ENCODE measurements at places on chromosomes 12 and 14.

GRCh38 chr14:70093156-70093555, 95.6 kb downstream of the SLC8A3 start:
- no peak for DNase-seq

GRCh38 chr14:64960762-64961276, 11.3 kb downstream of the RAB15 start:
- no peak for DNase-seq

DNA sequence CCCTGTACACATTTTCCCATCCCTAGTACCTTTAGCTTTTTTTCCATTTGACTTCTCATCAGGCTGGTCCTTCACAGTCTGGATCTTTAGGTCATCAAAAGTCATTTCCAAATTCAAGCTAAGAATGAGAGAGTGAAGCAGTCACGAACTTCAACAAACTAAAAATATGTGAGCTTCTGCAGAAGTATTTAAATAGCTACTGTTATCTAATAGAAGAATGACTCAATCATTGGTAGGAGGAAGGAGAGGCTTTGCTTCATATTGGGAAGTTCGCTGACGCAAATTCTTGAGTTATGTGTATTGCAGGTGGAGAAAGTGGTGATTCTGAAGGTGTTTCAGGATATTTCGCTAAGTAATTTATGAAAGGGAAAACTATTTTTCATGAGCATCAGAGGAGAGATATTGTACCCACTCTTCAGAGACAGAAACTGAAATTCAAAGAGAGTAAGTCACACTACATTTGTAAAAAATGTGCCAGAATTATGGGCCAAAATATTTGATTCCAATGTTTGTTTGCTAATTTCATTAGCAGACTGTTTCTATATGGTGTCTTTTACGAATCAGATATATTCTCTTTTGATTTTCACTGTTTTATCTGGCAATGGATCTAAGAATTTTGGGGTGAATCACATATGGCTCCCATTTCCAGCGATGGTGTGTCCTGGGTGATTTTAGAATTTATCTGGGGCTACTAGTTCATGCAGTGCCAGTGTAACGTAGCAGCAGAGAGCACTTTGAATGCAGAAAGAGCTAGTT, at the start of gene OLR1:
TSS of gene OLR1 (minus strand) at position 160 of the 756 bp plus-strand sequence. CDS start at position 105, 55 bp downstream.
- DNase-seq: no peak

DNA sequence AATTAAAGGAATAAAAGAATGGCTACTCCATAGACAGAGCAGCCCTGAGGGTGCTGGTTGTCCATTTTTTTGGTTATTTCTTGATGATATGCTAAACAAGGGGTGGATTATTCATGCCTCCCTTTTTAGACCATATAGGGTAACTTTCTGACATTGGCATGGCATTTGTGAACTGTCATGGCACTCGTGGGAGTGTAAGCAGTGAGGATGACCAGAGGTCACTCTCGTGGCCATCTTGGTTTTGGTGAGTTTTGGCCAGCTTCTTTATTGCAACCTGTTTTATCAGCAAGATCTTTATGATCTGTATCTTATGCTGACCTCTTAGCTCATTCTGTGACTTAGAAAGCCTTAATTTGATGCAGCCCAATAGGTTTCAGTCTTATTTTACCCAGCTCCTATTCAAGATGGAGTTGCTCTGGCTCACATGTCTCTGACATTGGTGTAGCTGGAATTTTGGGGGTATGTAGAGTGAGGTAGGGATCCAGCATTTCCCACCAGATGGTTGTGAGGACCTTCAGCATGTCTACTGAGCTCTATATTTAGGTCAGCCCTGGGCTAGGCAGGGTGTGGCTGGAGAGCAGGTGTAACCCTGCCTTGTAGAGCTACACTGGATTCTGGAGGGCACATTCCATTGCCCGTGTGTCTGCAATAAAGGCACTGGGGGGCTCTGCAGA, 103.5 kb upstream of the SLC38A2 start:
- DNase-seq: no peak

GRCh38 chr14:37246427-37246829, 48.7 kb downstream of the MIPOL1 start:
- DNase-seq: no peak

DNA sequence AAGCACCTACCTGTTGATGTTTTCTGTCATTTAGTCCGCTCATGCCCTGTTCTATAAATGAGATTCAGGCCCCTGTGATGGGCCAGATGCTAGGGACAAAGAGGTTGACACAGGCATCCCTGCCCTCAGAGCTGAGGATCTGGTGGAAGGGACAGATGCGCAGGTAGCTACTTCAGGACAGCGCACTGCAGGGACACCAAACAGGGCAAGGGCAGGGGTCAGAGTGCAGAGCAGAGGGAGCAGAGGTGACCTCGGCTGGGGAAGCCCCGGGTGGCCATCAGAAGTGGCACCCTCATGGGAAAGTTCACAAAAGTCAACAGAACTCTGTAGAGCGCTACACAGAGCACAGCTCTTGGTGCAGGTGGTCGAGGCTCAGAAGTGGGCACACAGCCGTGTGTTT, 5.6 kb upstream of the PNMA1 start:
- DNase-seq: no peak
